ENCODE measurements at places on chromosomes 16 and 17. TPM values are rescaled to one million over a fixed set of nuclear protein-coding genes. Genes with fewer than 3 reads are reported as not detected.

DNA sequence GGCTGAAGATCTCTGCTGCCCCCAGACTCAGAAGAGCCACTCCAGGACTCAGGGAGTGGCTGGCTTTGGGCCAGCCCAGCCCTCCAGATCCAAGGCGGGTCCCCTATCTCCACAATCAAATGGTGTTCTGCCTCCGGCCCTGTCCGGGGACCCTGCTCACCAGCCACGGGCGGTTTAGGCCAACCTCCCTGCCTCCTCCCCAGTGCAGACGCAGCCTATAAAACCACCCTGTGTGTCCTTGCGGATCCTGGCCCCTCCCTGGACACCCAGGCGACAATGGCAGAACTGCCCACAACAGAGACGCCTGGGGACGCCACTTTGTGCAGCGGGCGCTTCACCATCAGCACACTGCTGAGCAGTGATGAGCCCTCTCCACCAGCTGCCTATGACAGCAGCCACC is at the start of gene SLC12A3:
TSS of gene SLC12A3 (plus strand) at position 248 of the 400 bp plus-strand sequence. CDS start at position 277, 29 bp downstream.
- DNase-seq, result no peak

- peak; percentile 65 for DNase-seq
Measured at GRCh38 chr17:76791053-76791980, 53.4 kb downstream of the MFSD11 start.

DNA sequence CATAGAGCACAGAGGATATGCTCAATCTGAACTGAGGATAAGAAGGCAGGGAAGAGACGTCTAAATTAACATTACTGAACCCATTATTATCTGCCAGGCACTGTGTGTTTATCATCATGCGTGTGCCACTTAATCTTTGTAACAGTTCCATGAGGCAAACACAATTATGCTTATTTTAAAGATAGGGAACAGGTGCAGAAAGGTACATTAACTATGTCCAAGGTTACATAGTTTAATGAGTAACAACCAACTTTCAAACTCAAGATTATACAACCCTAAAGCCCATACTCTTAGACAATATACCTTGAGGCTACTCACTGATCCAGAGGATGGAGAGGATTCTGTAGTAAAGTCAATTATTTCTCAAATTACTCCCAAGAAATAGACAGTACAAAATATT is 43.2 kb downstream of the STH start:
- DNase-seq, result no peak

Gene METTL26
- total RNA-seq, result 74.1 TPM

DNA sequence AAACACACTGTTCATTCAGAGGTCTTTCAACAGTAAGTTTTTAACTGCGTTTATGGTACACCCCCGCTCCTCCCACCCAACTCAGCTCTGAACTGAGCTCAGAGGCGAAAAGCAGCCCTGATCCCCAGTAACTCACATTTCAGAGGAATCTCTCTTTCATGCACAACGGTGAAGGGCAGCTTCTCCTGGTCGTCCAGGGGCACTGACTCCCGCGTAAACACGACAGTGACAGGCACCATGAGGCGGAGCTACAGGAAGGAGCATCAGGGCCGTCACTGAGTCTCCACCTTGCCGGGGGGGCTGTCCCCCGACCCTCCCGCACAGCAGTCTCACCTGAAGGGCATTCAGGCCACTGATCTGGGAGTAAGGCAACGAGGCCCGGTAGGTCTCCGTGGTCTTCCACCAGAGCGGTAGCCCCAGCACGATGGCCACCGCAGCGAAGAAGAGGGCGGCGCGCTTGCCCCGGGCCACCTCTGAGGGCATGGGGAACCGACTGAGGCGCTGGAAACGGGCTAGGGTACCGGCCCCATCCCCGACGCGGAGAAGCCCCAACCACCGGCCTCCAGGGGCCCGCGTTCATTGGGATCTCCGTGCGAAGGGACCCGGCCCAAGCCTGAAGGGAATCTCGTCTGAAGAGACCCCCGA is 486 bp downstream of the PIGS start:
- peak; percentile 34 for DNase-seq

GRCh38 chr16:281660-282255 is 1.2 kb upstream of the PDIA2 start:
- DNase-seq, result no peak

GRCh38 chr16:65125871-65126270 is 4.0 kb upstream of the CDH11 start:
- no peak for DNase-seq

GRCh38 chr16:83737729-83738354 is 69.9 kb upstream of the HSBP1 start:
- DNase-seq, result no peak

- no peak for DNase-seq
Measured at GRCh38 chr16:87638736-87639135, 36.4 kb downstream of the JPH3 start.

DNA sequence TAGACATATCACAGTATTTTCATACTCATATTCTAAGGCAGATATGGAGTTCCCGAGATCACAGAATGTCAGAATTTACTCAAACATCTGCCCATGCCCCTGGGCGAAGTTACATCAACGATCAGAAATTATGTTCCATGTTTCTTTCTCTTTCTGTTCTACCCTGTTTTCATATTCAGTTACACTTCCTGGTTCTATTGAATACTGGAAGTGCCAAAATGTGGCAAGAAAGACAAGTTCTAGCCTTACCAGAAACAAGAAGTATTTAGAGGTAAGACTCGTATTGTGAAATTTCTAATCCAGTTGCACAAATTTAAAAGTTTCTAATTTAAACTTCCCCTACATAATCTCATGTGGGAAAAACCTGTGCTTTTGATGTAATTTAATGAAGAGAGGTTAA is 36.1 kb downstream of the KCNJ2 start:
- no peak for DNase-seq

Gene GPR142
- total RNA-seq, result not detected

Gene ALDOA
- total RNA-seq, result 558 TPM

DNA sequence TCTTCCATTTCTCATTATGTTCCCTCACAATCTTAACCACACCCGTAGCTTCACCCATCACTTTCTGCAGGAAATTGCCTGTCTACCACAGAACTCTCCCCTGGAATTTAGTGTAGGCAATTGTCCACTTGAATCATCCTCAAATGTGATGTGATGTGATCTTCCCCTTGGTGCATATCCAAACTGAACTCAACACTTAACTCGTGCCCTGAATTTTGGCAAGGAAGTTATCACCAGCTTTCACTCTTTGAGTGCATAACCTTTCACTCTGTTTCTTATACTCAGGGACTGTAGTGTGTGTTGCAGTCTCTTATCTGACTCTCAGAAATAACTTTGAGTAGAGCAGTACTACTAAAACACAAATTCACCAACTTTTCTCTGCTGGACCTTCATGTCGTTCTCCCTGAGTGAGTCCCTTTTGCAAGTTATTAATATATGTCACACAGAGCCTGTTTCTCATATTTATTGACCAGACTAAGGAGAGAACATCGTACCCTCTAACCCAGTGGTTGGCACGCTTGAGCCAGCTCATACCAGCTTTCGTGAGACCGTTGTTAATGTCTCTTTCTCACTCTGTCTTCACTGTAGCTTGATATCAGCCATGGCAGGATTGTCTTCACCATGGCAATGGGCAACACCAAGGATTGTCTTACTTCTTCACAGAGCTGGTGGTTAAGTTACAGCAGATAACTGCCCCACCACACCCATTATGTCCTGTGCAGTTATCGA is 558.9 kb upstream of the HSBP1 start:
- DNase-seq, result no peak

DNA sequence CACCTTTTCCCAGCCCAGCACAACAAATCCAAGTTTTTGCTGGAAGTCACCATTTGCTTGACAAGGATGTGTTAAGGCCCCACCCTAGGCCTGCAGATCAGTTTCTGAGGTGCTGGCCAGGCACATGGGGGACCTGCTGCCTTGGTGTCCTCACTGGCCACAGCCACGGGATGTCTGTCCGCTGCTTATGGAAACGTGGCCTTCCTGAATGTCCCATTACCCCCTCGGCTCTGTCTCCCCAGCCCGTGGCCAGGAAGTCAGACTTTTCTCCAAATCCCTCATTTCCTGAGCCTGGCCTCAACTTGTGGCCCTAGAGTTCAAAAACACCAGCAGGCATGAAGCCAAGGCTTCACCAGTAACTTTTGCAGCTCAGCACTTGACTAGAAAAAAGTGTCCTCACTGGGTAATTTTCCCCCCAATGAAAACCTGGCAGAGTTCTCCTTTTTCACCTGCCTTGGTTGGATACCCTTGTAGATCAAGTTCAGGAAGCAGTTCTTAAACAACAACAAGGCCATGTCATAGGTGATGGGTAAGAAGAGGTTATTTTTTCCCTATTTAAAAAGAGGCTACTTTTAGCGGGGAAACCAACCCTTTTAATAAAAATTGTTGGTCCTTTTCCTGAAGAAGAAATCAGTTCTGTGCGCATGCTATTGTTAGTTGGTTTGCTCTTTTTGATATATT is 80.8 kb downstream of the SOCS1 start:
- DNase-seq, result no peak

Gene TAT
- total RNA-seq, result not detected

GRCh38 chr16:86868786-86869185 is 290.4 kb downstream of the FOXL1 start:
- DNase-seq, result no peak

DNA sequence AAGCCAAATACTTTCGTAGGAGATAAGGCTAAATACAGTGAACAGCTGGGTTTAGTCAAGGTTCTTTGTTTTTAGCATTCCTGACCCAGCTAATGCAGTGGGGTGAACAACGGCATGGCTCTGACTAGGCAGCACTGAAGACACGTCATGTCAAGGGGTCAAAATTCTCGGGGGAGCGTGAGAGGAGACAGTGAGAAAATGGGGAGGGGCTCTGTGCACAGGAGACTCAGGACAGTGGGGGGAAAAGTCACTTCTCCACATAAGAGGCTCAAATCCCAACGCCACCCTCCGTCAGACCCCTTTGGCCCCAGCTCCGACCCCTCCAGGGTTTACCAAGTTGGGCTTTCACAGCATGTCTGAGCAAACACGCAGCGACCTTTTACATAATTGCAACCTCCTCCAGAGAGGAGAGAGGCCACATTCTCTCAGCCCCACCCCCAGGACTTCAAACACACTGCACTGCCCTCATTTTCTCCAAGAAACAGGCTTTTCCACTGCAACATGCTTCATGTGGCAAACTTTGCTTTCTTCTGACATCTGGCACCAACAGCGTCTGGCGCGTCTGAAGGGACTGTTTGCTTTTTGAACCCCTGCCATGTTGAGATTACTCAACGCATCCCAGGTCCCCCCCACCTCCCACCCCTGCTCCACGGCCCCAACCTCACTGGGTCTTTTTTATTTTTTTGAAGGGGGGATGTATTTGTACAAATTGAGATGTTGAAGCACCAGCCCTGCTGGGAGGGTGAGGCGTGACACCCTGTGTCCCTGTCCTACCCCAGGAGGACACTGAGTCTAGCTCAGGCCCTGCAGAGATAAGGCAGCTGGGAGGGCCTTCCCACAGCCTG is 30.0 kb downstream of the AXIN2 start:
- DNase-seq, result no peak

DNA sequence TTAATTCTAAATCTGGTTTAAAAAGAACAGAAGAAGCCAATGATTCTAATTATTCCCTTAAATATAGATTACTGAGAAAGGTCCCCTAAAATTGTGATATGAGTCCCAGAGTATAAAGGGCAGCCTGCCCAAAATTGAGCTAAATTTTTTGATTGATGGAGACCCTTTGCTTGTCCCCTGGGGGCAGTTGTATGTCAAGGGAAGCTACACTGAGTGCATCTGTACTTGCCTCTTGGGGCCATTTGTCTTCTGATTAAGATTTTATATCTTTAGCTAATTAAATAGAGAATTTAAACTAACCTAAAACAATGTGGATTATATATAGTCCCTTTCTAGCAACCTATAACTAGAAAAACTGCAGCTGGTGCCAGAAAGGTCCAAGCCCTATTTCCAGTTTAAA is 12.6 kb downstream of the BLMH start:
- no peak for DNase-seq

Gene C16orf96
- total RNA-seq, result 0.33 TPM

Gene DHX40
- 25.4 TPM for total RNA-seq

Gene PITPNM3
- total RNA-seq, result 0.50 TPM

- no peak for DNase-seq
Measured at GRCh38 chr16:86514481-86515376, 4.4 kb downstream of the FOXF1 start.

GRCh38 chr17:4440690-4441686 is 7.2 kb downstream of the SPNS3 start:
- DNase-seq, result no peak

DNA sequence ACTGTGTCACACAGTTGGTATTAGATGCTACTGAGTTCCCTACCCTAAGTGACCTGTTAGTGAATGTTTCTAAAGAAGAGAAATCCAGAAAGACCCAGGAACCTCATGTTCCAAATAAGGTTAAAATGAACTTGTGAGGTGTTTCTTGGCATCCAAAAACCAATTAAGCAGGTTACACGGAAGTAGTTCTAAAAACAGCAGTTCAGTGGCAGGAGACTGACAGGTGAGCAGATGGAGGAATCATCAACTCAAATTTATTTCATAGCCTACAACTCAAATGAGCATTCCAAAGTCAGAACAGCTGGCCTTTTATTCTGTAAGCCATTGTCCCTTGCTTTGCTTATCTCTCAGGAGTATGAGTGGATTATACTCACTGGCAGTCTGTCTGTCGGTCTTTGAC is 188.3 kb downstream of the IRX3 start:
- no peak for DNase-seq

DNA sequence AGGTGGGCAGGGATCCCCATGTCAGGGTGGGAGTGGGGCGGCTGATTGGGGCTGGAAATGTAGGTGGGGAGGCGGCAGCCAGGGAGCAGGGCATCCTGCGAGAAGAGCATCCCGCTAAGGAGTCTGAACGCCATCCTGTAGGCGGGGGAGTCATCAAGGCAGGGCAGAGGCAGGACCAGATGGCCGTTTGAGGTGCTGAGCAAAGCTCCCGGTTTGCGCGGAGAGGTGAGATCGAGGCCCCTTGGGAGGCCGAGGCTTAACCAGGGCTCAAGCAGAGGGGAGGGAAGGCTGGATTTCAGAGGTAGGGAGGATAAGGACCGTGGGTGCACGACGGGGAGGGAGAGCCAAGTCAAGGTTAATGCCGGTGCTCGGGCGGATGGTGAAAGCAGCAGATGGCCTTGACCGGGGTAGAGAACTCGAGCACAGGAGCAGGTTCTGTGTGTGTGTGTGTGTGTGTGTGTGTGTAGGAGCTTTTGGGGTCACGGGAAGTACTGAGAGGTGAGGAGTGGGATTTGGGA is 472 bp upstream of the NME2 start:
- no peak for DNase-seq

- peak; percentile 29 for DNase-seq
Measured at GRCh38 chr17:40345161-40345993, 19.2 kb downstream of the GJD3 start.

GRCh38 chr17:80859002-80859941 is 132.4 kb upstream of the CHMP6 start:
- DNase-seq, result no peak

DNA sequence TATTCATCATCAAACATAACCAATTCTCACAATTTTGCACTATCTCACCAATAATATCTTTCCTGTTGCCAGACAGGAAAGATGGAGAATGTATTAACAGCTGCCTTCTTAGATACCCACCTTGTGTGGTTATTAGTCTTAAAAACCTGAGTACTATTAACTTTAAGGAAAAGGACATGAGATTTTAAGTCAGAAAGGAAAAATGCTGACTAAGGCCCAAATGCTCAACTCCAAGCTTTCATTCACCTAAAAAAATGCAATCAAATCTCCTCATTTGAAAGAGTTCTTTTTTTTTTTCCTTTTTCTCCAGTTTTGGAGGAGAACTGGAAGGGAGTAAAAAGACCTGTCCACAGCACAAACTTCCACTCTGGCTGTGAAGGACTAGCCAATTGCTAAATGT is 61.3 kb upstream of the PHOSPHO1 start:
- DNase-seq, result no peak
